Motor neuron (in vitro differentiated cells): ENCODE measurements at places on chromosomes 2 and 18. TPM values are rescaled to one million over a fixed set of nuclear protein-coding genes. Genes with fewer than 3 reads are reported as not detected.

DNA sequence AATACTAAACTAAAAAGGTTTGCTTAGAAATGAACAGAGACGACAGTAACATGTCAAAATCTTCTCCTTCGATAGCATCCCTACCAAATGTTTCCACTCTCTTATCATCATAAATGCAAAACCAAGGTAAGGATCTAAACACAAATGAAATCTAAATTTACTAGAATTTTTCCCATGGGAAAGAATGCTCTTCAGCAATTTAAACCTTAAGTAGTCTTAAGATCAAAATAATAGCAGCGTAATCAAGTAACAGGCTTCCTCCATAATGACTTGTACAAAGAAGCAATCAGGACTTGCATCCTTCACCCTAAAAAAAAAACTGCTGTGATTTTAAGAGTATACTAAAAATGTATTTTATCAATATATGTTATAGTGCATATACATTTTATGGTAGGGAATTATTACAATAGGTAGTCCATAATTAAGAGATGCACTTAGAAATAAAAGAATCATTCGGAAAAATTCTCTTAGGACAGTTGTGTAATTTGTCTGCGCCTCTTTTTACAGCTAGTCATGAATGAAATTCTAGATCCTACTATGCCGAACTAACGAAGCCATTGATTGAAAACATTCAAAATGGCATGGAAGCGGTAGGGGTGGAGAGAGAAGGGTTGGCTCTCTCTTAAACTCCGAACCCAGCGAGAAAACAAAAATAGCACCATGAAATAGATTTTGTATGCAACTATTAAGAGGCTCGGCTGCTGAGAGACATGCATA lies 1.3 kb downstream of the PGAP1 start:
- no peak for ATAC-seq

- peak; percentile 86 for ATAC-seq
Measured at GRCh38 chr2:43086451-43087221, 139.8 kb downstream of the ZFP36L2 start.

CCDC138 gene
- total RNA-seq: 19.6 and 20.3 TPM in 2 replicates

DNA sequence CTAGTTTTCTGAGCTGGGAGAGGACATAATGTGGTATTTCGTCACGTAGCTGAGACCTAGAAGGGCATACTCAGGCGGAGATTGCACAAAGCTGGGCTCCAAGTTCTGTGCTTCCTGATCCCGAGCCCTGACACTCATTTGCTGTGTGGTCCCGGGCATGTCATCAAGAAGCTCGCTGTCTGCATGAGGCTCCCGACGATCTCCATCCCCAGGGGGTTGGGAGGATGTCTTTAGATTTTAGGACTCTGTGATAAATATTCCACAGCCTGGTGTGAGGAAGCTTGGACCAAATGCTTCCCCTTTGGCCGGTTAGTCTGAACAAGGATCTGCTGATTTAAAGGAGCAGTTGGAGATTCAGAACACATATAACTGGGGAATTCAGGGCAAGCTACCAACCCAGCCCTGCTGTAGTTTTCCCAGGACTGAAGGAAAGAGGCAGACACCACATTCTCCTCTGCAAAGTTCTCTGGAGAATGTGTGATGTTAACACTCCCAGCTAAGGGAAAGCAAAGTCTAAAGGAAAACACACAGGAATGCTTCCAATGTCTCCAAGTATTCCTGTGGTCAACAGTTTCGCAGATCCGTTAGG lies 2.3 kb downstream of the KCNE4 start:
- ATAC-seq: no peak

- ATAC-seq: peak; percentile 79
Measured at GRCh38 chr2:72137498-72138010, 10.1 kb downstream of the CYP26B1 start.

GRCh38 chr2:54504866-54505265 lies 48.7 kb downstream of the SPTBN1 start:
- ATAC-seq: no peak

GRCh38 chr2:25804338-25804737 lies 73.9 kb downstream of the ASXL2 start:
- no peak for ATAC-seq

ABHD1 gene
- total RNA-seq: 1.7 and 3.3 TPM in 2 replicates

- peak; percentile 81 for ATAC-seq
Measured at GRCh38 chr2:24399434-24400206, 39.3 kb upstream of the ITSN2 start.

DNA sequence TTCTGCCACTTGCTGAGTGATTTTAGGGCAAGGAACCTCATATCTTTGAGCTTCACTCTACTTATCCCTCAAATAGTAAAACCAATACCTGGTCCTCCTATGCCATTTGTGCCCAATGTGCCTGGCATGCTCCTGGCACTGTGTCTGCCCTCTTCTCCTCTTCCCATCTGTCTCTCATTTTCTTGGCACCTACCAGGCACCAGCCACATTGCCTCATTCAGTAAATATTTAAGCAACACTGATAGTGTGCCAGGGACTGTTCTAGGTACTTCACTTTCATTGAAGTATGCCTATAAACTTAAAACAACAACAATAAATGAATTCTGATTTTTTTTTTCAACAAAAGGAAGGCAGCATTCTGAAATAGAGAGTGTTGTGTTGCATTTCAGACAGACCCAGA lies 15.1 kb upstream of the BOD1L2 start:
- ATAC-seq: no peak

DNA sequence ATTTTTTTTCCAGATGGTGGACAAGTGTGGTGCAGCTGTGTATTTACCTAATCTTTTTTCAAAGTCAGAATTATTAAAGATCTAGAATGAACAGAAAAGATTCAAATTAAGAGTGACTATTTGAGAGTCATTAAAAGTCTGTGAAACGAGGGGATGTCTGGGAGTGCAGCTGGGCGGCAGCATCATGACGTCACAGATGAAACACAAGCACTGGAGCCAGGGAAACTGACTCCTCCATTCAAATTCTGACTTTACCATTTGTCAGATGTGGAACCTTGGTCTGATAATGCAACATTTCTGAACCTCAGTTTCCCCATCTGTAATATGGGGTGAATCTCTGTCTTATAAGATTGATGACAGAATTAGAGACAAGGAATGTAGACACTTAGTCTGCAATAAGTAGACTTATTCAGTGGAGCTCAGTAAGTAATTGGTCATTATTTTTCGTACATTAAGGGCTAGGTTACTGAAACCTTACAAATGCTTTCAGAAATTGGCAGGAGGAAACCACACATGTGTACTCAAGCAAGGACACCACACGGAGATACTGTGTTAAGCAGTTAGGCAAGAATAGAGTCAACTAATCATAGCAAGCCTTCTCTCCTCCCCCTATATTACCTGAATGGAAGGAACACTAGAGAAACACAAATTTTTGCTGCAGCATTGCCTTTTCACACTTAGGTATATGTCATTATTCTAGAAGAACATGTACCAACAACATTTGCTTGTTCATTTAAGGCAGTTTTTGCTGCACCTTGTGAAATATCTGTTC lies 27.8 kb upstream of the CXXC1 start:
- ATAC-seq: no peak

ASB18 gene
- total RNA-seq: 0.32 and 0.57 TPM in 2 replicates

GRCh38 chr2:76251342-76251741 lies 540.6 kb upstream of the GCFC2 start:
- ATAC-seq: no peak

DNA sequence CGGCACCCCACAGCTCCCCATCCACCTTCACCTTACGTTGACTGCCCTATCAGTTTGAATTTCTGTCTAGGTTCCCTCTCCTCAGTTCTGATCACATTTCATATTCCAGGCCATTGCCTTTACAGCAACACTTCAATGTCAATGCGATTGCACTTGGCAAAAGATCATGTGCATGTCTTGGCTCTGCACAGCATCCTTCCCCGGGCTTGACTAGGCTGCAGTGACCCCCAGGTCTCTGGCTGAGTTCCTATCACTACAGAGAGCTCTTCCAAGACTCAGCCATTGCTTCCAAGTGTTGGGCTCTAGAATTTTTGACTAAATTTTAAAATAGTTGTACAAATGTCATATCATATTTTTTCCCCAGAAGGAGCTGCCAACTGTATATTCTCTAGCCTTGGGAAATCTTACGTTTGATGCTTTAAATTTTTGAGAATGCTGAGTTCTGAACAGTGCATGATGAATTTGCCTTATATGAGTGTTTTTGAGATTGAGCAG lies 103.8 kb upstream of the NEDD4L start:
- no peak for ATAC-seq

- no peak for ATAC-seq
Measured at GRCh38 chr2:227016894-227017293, 147.1 kb downstream of the COL4A4 start.

DNA sequence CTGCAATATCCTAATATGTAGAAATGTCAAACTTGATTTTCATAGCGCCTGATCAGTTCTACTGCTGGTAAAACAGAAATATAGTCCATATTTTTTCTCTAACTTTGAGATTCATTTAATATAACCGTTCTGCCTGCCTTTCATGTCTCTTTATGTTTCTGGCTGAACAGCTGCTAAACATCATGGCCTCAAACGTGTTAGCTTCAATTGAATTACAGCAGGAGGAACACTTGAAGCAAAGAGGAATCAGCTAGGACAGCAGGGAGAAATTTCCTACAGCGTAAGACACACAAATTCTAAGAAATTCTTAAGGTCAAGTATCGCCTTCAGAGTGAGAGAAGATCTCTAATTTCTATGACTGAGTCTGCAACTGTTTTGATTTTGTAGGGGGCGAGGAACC lies 433.2 kb downstream of the FBXO15 start:
- ATAC-seq: no peak

DNA sequence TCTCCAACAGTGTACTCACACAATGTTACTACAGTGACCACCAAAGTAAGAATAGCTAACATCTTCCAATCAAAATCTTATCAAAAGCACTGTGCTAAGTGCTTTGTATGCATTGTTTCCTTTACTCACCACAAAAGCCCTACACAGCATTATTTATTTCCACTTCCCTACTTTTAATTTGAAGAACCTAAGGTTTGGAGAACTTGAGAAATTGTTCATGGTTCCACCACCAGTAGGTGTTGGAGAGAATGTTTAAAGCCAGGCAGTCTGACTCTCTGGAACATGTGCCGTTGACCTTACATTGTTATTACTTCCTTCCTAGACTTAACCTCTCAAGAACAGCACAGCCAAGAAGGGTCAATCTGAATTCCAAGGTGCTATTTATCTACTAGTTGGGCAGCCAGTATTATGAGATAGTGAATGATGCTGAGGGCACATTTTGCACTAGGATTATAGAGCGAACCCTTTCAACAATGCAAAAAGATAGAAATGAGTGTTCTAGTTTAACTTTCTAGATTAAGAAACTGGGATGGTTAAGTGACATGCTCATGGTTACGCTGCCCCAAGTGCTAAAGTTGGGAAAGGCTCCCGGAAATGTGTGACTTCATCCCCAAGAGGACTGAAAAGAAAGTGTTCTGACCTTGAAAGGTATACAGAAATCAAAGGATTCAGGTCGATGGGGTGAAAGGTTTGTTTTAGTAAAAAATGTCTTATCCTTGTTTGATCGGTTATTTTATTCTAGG lies 55.2 kb upstream of the FAM136A start:
- ATAC-seq: no peak

MAP2 gene
- 406 and 408 TPM in 2 replicates for total RNA-seq

DNA sequence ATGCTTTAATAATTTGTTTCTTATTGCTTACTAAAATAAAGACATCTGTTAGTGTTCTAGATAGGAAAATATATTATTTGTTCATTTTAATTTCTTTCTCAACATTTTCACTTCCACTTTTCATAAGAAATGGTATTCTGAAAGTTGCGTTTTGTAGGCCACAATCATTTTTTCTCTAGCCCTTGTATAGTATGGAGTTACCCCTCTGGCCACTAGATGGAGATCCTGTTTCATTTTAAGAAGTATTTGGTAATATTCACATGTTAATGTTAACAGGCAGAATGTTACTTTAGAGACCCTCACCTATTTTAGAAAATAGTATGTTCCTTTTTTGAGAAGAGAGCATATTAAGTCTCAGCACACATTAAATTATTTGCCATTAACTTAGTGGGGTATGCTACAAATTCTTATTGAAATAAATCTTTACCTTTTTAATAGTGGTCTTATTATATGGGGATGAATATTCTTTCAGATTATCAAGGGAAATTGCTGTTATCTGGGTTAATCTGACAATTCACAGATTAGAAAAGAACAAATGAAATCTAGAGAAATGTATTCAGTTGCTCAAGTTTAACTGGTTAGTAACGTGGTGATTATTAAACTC lies 73.9 kb upstream of the TTC27 start:
- peak; percentile 42 for ATAC-seq

GRCh38 chr2:186135686-186136085 lies 350.4 kb upstream of the ZC3H15 start:
- peak; percentile 39 for ATAC-seq

OR6B2 gene
- total RNA-seq: not detected in 2 replicates

FER1L5 gene
- 0.58 and 0.62 TPM in 2 replicates for total RNA-seq

KIAA1328 gene
- total RNA-seq: 8.6 and 9.9 TPM in 2 replicates

GRCh38 chr2:119455066-119455718 lies 23.5 kb downstream of the TMEM37 start:
- ATAC-seq: no peak

DNA sequence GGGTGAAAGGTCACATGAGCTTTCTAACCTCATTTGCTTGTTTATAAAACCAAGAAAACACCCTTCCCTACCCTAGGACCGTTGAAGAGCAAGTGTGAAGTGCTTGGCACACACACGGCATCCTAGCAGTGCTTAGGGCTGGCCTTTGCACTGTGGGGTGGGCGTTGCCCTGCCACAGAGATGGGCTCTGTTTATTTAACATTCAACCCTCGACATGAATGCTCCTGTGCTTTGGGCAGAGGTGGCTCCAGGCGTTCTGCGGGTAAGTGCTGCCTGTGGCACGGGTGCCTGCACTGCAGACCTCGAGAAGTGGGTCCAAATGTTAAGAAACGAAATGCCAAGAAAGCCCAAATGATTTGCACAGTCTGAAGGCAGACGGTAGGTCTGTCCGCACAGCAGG lies 170.1 kb downstream of the FHOD3 start:
- no peak for ATAC-seq

- ATAC-seq: no peak
Measured at GRCh38 chr2:113236367-113237159, 42.2 kb downstream of the PAX8 start.

- ATAC-seq: no peak
Measured at GRCh38 chr18:9751371-9752031, 43.4 kb downstream of the RAB31 start.

DNA sequence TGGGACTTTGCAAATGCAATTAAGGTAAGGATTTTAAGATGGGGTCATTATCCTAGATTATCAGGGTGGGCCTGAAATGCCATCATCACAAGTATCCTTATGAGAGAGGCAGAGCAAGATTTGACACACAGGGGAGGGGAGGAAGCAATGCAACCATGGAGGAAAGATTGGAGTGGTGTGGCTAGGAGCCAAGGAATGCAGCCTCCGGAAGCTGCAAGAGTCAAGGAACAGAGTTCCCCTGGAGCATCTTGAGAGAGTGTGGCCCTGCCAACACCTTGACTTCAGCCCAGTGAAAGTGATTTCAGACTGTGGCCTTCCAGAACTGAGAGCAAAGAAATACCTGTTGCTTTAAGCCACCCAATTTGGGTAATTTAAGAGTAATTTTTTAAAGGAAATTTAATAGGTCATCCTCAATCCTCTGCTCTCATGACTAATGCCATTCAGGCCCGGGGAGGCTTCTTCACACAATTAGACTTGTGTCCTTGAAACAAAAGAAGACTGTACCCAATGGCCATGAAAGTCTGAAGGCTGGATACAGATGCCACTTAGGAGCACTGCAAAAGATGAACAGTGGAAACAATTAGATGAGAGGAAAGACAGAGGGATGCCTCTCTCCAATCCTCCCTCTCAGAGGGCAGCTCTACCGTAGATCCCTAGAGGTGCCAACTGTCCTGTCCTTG lies 250.3 kb upstream of the ID2 start:
- no peak for ATAC-seq

KIF5C gene
- total RNA-seq: 222 and 235 TPM in 2 replicates

- ATAC-seq: no peak
Measured at GRCh38 chr2:209062210-209062609, 361.6 kb upstream of the MAP2 start.

GRCh38 chr18:33751613-33752221 lies 173.7 kb downstream of the ASXL3 start:
- ATAC-seq: no peak

AMER3 gene
- total RNA-seq: 11.3 and 11.7 TPM in 2 replicates
